T1000 (cell line): ENCODE measurements at places on chromosomes 6 and 20.

- no peak for DNase-seq
Observed at GRCh38 chr20:48891235-48892048, 30.1 kb upstream of the ARFGEF2 start.

- DNase-seq, result no peak
Observed at GRCh38 chr6:27279513-27280063, 32.1 kb downstream of the PRSS16 start.

GRCh38 chr20:38450412-38450975 is 15.4 kb upstream of the SNHG17 start:
- DNase-seq, result no peak

- DNase-seq, result peak; percentile 83
Observed at GRCh38 chr6:34243901-34244884, 4.6 kb downstream of the SMIM29 start.

DNA sequence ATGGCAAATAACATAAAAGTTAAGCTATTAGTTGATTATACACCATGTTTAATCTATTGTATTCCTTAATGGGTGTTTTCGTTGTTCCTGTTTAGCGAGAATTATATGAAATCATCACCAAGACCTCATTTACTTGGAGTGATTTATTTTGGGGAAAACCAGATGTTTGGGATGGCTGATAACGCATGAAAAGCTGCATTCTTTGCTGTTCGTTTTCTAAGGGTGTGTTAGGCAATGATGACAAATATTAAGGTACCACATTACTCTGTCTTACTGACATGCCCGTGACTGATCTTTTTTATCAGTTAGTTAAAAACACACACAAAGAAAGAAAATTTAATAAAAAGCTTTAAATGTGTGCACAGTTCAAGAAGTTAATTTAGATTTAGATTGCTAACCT is 176.4 kb downstream of the ZFP64 start:
- no peak for DNase-seq

- no peak for DNase-seq
Observed at GRCh38 chr6:97939440-97940168, 656.6 kb upstream of the MMS22L start.

- no peak for DNase-seq
Observed at GRCh38 chr6:122825163-122825562, 36.1 kb downstream of the SMPDL3A start.

DNA sequence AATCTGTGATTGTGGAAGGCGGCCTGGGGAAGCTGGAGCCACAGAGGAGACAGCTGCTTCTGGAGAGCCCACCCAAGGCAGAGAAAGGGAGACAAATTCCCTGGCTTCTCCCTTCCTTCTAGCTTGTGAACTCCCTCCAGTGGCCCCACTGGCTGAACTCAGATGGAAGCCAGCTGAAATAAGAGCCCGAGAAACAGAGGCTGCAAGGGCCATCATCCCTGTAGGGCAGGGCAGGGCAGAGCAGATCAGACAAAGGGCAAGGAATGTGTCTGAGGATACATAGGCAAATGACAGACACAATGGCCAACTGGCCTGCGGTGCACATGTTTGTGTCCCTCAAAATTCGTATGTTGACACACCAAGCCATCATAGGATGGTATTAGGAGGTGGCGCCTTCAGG is 25.3 kb downstream of the MDFI start:
- no peak for DNase-seq

- DNase-seq, result no peak
Observed at GRCh38 chr6:121436274-121436857, 920 bp downstream of the GJA1 start.
